Naive thymus-derived CD4-positive, alpha-beta T cell (primary cell): ENCODE measurements at places on chromosomes 6 and 20. TPM values are rescaled to one million over a fixed set of nuclear protein-coding genes. Genes with fewer than 3 reads are reported as not detected.

FOXF2 gene
- not detected for polyA plus RNA-seq

LAMP5 gene
- not detected for polyA plus RNA-seq

PSMB9 gene
- 385 TPM for polyA plus RNA-seq

MPC1 gene
- 41.7 TPM for polyA plus RNA-seq

VSTM2L gene
- polyA plus RNA-seq = not detected

RSPH9 gene
- 1.1 TPM for polyA plus RNA-seq

ZNF334 gene
- not detected for polyA plus RNA-seq

KIAA1755 gene
- polyA plus RNA-seq = not detected

MAFB gene
- not detected for polyA plus RNA-seq

APOBEC2 gene
- 0.83 TPM for polyA plus RNA-seq

SAMD5 gene
- not detected for polyA plus RNA-seq

SRMS gene
- polyA plus RNA-seq = not detected

RIMS4 gene
- polyA plus RNA-seq = not detected

ORC3 gene
- 32.4 TPM for polyA plus RNA-seq

GPSM3 gene
- polyA plus RNA-seq = 178 TPM

MICB gene
- polyA plus RNA-seq = 3.4 TPM

DEFB124 gene
- not detected for polyA plus RNA-seq

IRF4 gene
- polyA plus RNA-seq = 8.2 TPM

CD24 gene
- polyA plus RNA-seq = 0.23 TPM

C20orf144 gene
- polyA plus RNA-seq = not detected
